Frontal cortex (tissue), 4 donors: ENCODE measurements at places on chromosomes 4 and X.

DNA sequence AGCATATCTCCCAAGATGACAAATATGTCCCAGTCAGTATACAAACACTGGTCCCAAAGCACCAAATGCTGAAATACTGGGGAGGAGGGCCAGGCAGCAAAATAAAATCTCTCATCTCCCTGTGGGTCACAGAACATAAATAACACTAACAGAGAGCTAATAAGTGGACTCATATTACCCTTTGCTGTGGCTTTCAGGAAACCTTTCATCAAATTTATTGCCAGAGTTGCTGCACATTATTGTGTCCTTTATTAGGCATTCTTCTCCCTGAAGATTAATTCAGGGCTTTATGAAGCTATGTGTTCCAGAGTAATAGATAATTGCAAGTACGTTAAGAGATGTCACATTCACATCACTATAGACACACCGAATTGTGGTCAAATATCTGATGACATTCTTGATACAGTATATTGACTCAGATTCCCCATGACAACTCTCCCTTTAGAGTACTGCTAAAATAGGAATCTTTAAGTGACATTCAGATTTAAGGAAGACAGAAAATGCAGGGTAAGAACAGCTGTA lies 124.1 kb upstream of the PRR32 start:
- no peak for DNase-seq

DNA sequence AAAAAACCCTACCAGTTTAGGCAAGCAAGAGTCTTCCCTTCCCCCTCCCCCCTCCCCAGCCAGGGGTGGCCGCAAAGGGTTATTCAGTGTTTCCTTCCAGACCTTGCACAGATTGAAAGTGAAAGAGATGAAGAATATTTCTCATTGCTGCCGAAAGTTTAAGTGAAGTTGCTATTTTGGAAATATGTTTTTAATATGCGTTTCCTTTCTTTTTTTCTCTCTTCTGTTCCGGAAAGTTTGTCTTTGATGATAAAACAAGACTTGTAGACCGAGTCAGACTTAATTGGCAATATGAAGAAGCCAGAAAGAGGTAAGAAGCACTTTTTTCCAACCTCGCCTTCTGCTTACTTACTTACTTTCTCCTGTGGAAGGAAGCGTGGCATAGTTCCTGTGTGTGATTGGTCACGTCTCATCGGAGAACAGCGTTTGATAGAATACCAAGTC lies 58.5 kb upstream of the CLCN4 start:
- no peak for DNase-seq

- DNase-seq: no peak
Observed at GRCh38 chrX:153888344-153888743, 2.4 kb upstream of the L1CAM start.

GRCh38 chrX:8846266-8846665 lies 45.1 kb upstream of the FAM9A start:
- no peak for DNase-seq

DNA sequence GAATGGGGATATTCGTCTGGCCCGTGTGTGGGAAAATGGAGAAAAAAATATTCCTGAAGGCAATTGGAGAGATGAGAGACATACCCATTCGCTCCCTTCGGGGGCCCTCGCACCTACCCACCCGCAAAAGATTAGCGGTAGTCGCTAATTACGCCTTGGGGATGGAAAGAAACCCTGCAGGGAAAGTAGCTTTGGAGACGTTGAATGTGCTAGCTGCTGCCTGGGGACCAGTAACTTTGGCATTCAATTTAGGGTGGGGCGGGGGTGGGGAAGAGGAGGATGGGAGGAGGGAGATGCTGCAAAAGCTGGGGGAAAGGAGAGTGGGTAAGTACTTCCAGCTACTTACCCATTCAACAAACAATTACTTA lies 407 bp upstream of the ZC4H2 start:
- no peak for DNase-seq
